Cardiac muscle cell (in vitro differentiated cells and primary cell): ENCODE measurements at places on chromosomes 11 and 22.

- DNase-seq, result peak; percentile 92
These were observed at the start of gene SELENOO for GRCh38 chr22:50200461-50201190. Gene SELENOO, plus strand, starts transcription at chr22:50201011. Its CDS starts 26 bp downstream, at chr22:50201037.

DNA sequence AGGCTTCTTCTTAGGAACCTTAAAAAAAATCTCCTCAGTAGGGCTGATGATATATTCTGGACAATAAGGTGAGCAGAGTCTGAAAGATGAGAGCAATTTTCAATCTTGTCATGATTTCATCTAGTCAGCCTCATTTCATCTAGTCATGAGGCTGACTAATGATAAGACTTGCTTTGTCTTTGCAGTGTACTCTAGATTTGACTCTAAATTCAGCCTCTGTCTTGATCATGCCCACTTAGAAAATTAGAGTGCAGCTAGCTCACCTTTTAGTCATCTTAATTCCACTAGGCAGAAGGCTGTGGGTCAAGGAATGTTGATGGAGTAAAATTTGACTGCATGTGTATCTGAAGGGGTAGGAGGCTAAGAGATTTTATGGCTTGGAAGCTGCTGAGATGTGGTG, 5.5 kb downstream of the EHF start:
- no peak for DNase-seq

- no peak for DNase-seq
These were observed 321.6 kb upstream of the TENM4 start for GRCh38 chr11:79762279-79762921.

DNA sequence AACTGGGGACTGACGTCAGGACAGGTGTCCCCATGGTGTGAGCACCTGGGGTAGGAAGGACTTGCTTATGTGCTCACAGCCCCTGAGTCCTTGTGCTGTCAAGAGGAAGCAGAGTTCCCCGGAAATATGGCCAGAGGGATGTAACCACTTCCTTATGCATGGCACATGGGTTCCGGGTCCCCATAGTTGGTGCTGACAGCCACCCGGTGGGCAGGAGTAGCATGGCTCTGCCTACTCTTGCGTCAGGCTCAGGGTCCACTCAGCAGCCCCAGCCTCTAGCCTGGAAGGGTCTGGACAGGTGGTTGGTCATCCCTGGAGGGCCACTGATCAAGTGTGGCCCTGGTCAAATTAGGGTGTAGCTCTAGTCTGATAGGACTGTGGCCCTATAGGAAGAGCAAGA, 42.8 kb upstream of the CCND1 start:
- no peak for DNase-seq

DNA sequence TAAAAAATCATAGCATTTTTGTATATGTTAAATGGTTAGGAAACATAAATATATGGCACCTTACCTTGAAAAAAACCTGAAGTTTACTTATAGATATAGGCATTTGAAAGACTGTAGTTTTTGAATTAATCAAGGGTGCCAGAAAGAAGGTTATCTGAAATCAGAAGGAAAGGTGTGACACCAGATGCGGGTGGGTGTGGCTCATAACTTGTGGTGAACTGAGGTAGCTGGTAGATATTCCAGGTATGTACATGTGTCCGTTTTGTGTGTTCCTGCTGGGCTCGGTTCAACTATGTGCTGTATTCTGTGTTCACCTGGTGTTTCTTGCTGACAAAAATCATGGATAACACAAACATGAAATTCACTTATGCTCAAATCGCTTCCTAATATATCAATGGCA, 35.6 kb downstream of the STK33 start:
- DNase-seq, result no peak

DNA sequence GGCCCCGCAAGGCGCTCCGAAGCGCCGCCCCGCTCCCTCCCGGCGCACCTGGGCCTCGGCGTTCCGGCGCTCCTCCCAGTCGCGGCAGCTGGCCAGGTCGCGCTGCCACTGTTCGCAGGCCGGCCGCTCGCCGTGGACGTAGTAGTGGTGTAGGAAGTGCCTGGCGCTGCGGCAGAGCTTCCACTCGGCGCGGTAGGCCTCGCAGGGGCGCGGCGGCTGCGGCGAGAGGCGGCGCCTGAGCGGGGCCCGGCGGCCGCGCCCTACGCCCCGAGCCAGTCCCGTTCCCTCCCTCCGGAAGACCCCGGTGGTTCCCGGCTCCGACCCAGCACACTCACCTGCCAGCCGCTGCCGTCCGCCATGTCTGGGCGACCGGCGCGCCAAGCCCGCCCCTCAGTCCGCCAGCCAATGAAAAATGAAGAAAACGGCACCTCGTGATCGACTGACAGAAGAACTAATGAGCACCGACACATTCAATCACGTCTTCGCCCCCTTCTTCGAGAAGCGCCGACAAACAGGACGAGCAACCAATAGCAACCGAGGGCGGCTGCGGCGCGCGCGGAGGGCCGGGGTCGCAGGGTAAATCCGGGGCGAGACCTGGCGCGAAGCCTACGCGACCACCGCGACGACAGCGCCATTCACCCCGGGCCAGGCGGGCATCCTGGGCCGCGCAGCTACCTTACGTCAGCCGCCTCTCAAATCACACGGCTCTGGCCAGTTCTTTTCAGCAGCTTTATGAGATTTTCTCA, at the start of gene C22orf39:
TSS of gene C22orf39 (minus strand) at position 382 of the 746 bp plus-strand sequence. CDS start at position 359, 23 bp downstream.
- DNase-seq, result peak; percentile 96

DNA sequence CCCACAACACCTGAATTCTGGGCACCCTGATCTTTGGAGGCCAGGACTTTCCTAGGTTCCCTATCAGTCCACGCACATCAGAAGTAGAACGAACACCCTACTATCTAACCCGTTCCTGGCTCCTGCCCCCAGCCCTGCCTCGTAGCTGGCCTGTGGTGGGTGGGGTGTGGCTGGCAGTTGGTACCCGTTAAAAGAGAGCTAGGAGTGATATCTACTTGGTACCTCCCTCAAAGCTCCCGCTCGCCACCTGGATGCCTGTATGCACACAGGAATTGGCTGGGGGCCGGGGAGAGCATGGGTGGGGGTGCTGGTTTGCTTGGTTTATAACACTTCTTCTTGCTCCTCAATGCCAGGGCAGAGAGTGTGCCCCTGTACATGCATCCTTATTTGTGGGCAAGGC, 14.0 kb upstream of the NECTIN1 start:
- DNase-seq, result no peak

GRCh38 chr11:2726964-2727363, 27.2 kb upstream of the KCNQ1OT1 start:
- DNase-seq, result no peak

- DNase-seq, result peak; percentile 42
These were observed 200.5 kb upstream of the LRRC4C start for GRCh38 chr11:41659985-41660384.

DNA sequence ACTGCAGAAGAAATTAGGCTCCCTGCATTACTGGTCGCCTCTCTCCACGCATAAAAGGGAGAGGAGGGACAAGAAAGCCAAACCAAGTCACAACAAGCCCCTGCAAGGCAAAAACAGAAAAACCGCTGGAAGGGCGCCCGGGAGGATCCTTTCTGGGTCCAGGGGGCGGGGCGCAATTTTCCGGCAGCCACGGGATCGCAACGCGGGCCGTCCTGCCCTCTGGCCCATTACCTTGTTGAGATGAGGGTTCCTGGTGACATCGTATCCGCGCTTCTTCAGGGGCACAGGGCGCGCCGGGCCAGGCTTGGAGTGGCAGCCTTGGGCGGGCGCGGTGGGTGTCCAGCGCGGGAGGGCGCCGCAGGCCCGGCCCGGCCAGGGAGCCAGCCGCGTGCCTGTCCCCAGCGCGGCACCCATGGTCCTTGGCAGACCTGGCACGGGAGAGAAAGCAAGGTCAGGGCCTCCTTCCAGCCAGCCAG, 847 bp downstream of the ME3 start:
- DNase-seq, result peak; percentile 58

DNA sequence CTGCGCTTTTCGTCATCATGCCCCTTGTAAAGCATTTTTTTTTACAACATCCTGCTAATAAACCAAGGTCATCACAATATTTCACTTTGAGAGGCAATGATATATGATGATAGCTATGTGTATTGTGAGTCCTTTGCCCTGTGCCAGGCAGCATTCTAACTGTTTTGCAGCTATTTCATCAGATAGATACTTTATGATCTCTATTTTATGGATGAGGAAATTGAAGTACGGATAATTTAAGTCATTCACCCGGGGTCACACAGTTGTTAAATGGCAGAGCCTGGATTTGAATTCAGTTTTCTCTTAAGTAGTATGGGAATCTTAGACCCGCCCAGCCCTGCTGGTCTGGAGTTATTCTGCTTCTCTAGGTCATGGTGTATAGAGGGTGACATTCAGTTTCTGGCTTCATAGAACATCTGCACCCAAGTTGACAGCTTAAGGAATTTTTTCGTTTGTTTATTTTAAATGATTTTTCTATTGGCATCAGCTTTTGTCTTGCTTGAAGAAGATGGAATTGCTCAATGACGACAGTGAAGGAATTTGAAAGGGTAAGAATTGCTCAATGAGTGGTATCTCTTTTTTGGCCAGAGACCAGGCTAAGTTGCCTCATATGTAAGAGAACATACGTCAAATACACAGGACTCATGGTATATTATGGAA, 926 bp downstream of the PRR5L start:
- DNase-seq, result no peak

- no peak for DNase-seq
These were observed 5.6 kb downstream of the SLC37A4 start for GRCh38 chr11:119025099-119025473.

DNA sequence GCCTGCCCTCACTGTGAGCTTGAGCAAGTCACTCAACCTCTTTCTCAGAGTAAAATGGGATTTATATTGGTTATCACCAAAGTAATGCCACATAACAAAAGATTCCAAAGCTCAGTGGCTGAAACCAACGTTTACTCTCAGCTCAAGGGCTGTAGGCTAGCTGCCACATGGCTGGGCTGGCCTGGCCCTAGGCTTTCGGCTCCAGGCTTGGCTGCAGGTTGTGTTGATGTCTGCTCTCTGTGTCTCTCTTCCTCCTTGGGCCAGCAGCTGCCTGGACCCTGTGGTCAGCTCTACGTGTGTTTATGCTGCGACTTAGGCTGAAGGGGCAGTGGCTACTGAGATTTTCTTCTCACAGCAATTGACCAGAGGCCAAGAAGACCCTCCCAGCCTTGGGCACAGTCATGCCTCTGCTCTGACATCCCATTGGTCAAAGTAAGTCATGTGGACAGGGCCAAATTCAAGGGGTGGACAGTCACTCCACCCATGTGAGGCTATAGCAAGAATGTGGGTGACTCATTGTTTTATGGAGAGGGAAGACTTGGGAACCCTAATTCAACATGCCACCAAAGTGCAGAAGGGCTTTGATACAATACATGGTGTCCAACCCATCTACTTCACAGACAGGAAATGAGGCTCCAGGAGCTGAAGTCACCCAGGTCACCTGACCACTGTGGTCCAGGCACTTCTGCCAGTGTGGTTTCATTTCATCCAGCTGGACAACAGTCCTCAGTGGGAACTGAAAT, 90.6 kb downstream of the TSPAN18 start:
- no peak for DNase-seq

DNA sequence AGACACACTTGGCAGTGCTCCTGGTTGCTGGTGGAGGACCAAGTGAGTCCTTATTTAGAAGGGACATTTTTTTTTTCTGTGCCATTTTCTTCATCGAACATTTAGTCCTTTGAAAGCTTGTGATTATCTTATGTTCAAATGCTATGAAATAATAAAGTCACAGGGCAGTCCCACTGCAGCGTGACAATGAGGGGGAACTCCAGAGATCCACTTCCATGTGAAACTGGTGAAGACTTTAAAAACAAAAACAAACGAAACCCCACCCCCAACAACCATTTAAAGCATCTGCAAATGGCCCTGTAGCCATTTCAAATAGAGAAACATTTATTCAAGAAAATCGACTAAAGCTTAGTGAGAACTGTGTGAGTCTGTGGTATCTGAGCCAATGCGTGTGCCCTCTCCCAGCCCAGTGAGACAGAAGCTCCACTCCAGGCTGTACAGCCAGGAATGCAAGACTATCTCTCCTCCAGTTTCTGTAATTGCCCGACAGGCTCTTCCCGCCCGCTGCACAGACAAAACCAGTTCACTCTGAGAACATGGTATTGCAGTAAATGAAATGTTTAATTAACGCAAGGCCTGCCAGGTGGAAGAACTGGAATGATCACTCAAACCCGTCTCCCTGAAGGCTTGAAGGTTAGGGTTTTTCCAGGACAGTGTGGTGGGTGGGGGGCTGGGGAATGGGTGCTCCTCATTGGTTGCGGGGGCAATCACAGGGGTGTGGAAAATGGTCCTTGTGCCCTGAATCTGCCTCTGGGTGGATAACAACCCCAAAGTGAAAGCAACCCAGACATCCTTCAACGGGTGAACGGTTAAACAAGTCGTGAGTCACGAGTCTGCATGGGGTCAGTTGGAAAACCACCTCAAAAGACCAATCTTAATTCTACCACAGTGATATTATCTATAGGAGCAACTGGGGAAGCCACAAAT, 8.4 kb downstream of the KRTAP5-6 start:
- DNase-seq, result no peak

DNA sequence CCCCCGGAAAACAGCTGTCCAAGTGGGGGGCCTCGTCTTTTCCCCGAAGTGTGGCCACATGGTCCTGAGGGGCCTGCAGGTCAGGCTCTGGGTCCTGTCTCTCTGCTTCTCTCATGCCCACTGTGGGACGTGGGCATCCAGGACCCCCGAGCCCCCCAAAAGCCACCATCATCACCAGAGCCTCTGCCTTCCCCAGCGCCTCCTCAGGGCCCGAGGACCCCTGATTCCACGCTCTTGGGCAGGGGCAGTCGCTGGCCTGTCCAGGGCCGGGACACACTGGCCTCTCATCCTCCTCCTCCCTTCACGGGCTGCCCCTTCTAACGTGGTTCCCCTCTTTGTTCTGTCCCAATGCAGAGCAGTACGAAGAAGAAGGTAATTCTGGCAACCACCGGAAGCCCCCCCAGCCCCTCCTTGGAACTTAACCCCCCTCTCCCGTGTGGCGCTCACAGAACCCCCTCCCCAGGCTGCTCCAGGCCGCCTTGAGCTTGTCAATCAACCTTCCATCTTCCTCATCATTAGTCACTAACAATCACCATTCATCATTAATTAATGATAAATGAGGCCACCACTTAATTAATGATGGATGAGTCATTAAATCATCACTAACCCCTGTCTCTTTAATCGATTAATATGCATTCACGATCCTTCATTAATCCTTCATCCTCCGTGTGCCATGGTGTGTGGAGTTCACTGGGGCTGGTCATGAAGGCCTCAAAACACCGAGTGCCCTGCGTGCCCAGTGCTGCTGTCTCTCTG, 3.9 kb downstream of the TNNT3 start:
- no peak for DNase-seq
